Adrenal gland (tissue), 19 donors: ENCODE measurements at places on chromosomes 4 and X. TPM values are rescaled to one million over a fixed set of nuclear protein-coding genes. Genes with fewer than 3 reads are reported as not detected.

DNA sequence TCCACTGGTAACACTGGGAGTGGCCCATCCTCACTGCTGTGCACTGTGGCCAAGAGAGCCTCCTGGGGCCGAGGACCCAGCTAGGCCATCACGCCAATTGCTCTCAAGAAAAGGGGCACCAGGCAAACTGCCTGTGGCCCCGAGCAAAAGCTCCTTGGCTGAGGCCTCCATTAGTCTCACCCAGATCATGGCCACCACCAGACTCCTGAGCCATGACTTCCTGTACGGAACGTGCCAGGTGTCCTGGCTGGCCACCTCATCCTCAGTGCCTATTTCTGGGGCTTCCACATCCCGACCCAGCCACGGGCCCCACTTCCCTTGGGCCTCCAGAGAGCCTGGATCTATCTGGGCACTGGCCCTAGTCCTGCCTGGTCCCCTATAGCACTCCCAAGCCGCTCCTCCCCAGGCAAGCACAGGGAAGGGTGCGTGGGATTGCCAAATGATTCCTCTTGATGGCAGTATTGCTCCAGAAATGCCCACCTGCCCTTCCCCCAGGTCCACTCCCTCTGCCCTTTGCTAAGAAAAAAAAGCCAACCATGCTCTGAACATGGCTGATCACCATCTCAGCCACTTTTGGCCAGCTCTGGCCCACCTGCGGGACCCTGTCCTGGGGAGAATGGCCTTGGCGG is 212.6 kb upstream of the AGTR2 start:
- H3K36me3 ChIP-seq = no peaks in the 10 kb centered on the region
- H3K4me3 ChIP-seq = no peak overlapping the region
- H3K27ac ChIP-seq = no peak overlapping the region
- peaks cover 33% of the 10 kb centered on the region for H3K27me3 ChIP-seq
- no peaks in the 10 kb centered on the region for H3K4me1 ChIP-seq
- no peak for DNase-seq

GRCh38 chr4:23324021-23324690 is 565.7 kb downstream of the PPARGC1A start:
- no peaks in the 10 kb centered on the region for H3K36me3 ChIP-seq
- no peaks in the 10 kb centered on the region for H3K4me1 ChIP-seq
- H3K4me3 ChIP-seq = no peak overlapping the region
- no peak for DNase-seq

GRCh38 chr4:95537191-95537590 is 11.6 kb downstream of the UNC5C start:
- H3K4me1 ChIP-seq = peaks cover 4% of the 10 kb centered on the region
- no peak overlapping the region for H3K4me3 ChIP-seq
- DNase-seq = no peak
- H3K27me3 ChIP-seq = no peaks in the 10 kb centered on the region

- H3K4me3 ChIP-seq = no peak overlapping the region
- no peak overlapping the region for H3K27ac ChIP-seq
- peaks cover 26% of the 10 kb centered on the region for H3K36me3 ChIP-seq
- H3K27me3 ChIP-seq = no peaks in the 10 kb centered on the region
These were observed 26.1 kb downstream of the GASK1B start for GRCh38 chr4:158146736-158147135.

DNA sequence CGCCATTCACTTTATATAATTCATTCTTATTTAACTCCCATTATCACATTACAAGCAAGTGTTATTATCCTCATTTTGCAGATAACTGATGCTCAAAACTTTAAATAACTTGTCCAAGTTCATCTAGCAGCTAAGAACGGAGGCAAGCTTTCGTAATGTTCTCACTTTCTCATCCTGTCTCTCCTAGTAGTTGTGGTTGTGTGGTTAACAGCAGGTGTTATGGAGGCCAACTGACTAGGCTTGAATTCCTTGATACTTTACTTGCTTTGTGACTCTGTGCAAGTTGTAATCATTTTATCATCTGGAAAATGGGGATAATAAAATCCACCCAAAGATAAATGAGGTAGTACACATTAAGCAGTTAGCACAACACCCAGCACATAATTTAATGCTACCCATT is 109.9 kb upstream of the PTPN13 start:
- no peak overlapping the region for H3K27ac ChIP-seq
- no peak overlapping the region for H3K4me3 ChIP-seq
- H3K36me3 ChIP-seq = no peaks in the 10 kb centered on the region
- H3K27me3 ChIP-seq = no peaks in the 10 kb centered on the region
- peaks cover 7% of the 10 kb centered on the region for H3K4me1 ChIP-seq
- no peak for DNase-seq

DNA sequence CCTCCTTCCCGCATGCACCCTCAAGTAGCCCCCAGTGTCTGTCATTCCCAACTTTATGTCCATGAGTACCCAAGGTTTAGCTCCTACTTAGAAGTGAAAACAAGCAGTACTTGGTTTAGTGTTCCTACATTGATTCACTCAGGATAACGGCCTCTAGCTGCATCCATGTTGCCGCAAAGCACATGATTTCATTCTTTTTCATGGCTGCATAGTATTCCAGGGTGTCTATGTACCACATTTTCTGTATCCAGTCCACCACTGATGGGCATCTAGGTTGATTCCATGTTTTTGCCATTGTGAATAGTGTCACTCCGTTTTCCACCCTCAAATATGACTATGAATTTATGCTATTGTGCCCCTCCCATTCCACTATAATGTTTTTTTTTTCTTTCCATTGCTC is 130.5 kb upstream of the MXRA5 start:
- no peaks in the 10 kb centered on the region for H3K4me1 ChIP-seq
- no peaks in the 10 kb centered on the region for H3K27me3 ChIP-seq
- H3K27ac ChIP-seq = no peak overlapping the region

- no peaks in the 10 kb centered on the region for H3K4me1 ChIP-seq
- no peak for DNase-seq
- H3K4me3 ChIP-seq = no peak overlapping the region
- peaks cover 4% of the 10 kb centered on the region for H3K27me3 ChIP-seq
- H3K36me3 ChIP-seq = no peaks in the 10 kb centered on the region
- H3K27ac ChIP-seq = no peak overlapping the region
These were observed 38.2 kb downstream of the BEX3 start for GRCh38 chrX:103414561-103414960.

DNA sequence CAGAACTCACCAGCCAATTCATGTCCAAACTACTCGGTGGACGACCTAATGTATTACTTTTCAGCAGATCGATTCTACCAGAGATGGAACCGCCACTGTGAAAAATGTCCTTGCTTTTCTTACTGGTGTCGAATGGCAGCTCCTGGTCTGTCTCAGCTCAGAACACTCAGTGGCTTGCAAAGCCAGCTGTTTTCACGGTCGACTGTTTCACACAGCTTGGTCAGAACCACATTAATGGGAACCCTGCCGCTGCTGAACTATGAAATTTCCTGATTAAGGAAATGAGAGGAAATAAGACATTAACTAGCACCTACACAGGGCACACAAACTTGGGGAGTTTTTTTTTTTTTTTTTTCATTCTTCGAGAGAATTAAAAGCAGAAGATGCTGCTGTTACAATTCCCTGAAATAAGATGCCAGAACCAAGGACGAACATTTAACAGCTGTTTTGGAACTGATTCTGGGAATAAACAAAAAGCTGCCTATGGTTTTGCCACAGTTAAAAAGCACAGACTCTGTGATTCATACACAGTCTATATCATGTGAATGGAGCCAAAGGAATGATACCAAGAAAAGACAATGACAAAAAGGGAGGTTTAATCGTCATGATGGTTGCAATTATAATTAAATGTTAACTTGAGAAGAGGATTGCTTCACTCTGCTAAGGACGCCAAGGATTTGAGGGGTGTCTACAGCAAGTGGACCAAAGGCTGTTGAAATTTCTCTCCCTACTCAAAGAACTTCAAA is 31.3 kb downstream of the SUPT20HL2 start:
- H3K4me1 ChIP-seq = no peaks in the 10 kb centered on the region
- no peak overlapping the region for H3K4me3 ChIP-seq
- H3K27me3 ChIP-seq = peaks cover 34% of the 10 kb centered on the region
- DNase-seq = no peak
- H3K36me3 ChIP-seq = no peaks in the 10 kb centered on the region

The CHST7 gene
- polyA plus RNA-seq = 2.8 TPM

The PPP1R2C gene
- not detected for polyA plus RNA-seq

DNA sequence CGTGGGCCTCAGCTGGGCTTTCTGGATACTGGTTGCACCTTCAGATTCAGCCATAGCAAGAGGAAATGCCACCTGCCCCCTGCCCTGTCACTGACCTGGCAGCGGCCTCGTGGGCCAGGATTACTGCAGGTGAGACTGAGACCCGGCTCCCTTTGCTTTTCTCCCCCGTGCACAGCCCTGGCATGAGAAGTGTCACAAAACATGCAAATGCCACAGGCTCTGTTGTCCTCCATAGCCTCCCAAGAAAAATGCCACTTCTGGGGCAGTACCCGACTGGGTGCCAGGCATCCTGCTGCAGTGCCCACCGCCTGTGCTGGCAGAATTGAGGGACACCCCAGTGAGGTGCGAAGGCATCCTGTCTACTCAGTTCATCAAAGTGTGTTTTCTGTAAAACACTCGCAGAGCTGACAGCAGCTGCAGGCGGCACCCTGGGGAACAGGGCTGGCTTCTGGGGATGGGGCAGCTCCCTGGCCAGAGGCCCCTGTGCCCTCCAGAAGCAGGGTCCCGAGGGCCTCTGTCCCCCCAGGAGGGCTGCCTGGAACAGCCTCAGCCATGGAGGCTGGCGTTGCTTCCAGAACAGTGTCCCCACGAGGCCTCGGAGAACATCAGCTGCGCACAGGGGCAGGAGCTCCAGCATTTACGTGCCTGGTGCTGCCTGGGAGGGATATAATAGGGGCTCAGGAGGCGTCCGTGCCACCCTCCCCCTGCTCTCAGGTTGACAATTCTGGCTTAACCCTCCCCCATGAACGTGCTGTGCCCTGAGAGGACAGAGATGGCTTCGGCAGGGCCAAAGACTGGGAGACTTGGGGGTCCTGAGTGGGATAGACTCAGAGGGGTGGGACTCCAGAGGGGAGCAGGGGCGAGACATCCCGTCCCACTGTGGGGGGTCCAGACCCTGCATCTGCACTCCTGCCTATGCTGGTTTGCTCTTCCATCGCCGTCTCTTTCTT is 99.5 kb upstream of the NKX1-1 start:
- H3K27me3 ChIP-seq = no peaks in the 10 kb centered on the region
- no peak overlapping the region for H3K27ac ChIP-seq
- H3K4me3 ChIP-seq = no peak overlapping the region
- DNase-seq = no peak
- H3K4me1 ChIP-seq = no peaks in the 10 kb centered on the region

DNA sequence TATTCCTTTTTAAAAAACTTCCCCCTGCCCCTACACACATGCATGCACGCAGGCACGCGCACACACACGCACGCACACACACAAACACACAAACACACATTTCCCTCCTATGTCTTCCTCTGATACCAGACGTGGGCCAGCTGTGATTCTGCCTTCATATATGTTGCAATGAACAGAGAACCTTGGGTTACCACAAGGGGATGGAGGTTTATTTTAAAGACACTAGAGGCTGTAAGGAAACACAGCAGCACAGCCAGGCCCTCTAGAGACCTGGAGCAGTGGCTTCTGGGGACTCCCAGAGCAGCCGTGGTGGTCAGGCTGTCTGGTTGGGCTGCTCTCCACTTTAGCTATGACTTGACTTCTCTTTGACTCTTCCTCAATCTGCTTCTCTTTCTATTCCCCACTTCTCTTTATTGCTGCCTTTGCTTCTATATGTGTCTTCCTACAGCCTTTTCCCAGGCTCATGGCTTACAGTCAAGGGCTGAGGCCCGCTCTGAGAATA is 3.2 kb upstream of the TLR10 start:
- no peak overlapping the region for H3K4me3 ChIP-seq
- no peaks in the 10 kb centered on the region for H3K4me1 ChIP-seq
- H3K36me3 ChIP-seq = no peaks in the 10 kb centered on the region
- peak overlapping the region; percentile 70 for H3K27ac ChIP-seq
- no peaks in the 10 kb centered on the region for H3K27me3 ChIP-seq
